ENCODE measurements at places on chromosomes 6 and 20. TPM values are rescaled to one million over a fixed set of nuclear protein-coding genes. Genes with fewer than 3 reads are reported as not detected.

DNA sequence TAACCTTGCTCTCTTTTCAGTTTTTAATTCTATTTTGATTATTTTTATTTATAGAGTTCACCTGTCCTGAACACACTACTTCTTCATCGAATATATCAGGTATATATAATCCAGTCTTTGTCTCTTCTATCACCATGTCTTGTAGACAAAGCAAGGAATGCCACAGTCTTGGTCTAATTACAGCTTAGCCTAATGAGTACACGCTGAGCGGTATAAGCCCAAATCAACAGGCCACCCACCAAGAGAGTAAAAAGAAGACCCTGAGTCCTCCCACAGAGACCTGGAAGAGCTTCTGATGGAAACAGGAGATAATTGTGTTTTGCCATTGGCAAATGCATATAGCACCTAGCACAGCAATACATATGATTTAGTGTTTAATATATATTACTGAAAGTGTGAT, 68.7 kb upstream of the TCF21 start:
- no peak for DNase-seq

DNA sequence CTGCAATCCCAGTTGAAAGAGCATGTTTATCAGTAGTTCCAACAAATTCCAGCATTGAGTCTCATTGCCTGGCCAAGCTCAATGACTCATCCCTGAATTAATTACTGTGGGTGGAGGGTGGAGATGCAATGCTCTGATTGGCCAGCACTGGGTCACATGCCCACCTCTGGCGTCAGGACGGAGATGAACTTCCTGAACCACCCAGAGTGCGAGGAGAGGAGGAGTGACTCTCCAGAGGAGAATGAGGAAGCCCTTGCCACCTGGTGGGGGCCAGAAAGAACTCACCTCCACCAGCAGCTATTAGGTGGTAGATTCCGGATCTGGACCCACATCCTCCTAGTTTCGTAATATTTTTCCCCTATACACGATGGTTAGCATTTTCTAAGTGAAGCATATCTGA, 283.9 kb downstream of the TBC1D7 start:
- no peak for DNase-seq

The GPR63 gene
- 1.3 TPM for total RNA-seq

GRCh38 chr20:50434653-50435396, 75.4 kb upstream of the PTPN1 start:
- no peak for DNase-seq

GRCh38 chr6:167296902-167297301, 5.8 kb downstream of the UNC93A start:
- no peak for DNase-seq

The GFOD1 gene
- total RNA-seq: 22.4 TPM

DNA sequence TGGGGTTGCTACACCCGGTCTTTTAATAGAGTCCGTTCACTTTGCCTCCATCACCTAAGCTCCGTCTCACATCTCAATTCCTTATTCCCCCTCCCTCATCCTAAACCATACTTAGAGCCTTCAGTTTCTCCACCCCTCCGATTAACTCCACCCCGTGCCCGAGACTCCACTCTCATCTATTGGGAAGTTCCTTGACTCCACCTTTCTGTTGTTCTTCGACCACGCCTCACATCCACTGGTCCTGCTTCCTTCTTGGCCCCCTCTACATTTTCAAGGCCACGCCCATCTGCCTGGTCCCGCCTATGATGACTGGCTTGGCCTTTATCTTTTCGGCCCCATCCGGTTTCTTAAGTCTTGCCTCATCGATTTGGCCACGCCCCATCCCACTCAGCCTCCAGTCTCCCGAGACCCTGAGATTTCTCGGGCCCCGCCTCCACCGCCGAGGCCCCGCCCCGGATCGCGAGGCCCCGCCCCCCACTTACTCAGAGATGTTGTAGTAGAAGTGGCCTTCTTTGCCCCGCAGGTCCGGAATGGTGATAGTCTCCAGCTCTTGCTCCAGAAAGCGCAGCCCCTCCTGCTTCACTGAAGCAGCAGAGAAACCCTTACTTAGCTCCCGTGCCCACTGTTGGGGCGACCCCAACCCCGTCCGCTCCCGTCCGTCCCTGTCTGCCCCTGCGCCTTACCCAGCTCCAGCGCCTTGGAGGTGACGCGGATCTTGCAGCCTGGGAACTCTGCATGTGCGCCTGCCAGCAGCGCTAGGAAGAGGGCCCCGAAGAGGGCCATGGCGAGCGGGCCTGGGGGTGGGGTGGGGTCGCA, 1.1 kb downstream of the PLTP start:
- peak; percentile 97 for DNase-seq

DNA sequence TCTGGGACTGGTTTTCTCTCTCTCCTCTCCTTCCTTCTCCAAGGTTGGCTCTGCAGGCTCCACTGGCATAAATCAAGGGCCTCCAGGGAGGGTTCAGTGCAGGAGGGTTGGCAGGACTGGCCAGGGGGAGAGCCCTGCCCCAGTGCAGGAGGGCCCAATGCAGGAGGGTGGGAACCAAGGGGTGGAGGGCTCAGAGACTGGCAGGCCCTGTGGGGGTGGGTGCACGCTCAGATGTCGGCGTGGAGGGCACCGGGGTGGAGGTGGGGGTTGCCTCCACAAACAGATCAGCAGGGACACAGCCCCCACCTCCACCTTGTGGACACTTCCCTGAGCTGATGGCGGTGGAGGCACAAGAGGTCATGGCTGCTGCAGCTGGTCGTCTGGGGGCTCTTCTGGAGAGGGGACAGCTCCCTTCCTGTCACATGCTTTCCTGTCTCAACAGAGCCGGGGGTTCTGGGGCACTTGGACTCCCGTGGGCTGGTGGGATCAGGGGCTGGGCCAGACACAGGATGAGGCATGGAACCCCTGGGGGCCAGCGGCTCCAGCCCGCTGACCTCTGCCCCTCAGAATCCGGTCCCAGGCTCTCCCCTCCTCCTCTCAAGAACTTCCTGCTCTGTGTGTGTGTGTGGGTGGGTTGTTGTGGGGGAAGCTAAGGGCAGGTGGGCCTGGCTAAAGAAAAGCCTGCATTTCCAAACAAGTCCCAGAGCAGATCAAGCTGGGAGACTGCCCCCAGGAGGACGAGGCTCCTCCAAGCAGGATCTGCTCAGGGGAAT, 2.7 kb upstream of the ABHD16B start:
- no peak for DNase-seq

The BPI gene
- total RNA-seq: not detected

The EPHA7 gene
- total RNA-seq: 0.84 TPM

GRCh38 chr6:144285548-144285797, 338 bp downstream of the UTRN start:
- DNase-seq: no peak

GRCh38 chr6:49551866-49552129, 1.3 kb downstream of the C6orf141 start:
- no peak for DNase-seq

GRCh38 chr20:57513199-57513598, 11.7 kb downstream of the CTCFL start:
- DNase-seq: no peak

- DNase-seq: no peak
Observed at GRCh38 chr6:115551527-115551926, 509.2 kb downstream of the FRK start.

The OR2H1 gene
- total RNA-seq: not detected

The ARMH2 gene
- total RNA-seq: not detected

DNA sequence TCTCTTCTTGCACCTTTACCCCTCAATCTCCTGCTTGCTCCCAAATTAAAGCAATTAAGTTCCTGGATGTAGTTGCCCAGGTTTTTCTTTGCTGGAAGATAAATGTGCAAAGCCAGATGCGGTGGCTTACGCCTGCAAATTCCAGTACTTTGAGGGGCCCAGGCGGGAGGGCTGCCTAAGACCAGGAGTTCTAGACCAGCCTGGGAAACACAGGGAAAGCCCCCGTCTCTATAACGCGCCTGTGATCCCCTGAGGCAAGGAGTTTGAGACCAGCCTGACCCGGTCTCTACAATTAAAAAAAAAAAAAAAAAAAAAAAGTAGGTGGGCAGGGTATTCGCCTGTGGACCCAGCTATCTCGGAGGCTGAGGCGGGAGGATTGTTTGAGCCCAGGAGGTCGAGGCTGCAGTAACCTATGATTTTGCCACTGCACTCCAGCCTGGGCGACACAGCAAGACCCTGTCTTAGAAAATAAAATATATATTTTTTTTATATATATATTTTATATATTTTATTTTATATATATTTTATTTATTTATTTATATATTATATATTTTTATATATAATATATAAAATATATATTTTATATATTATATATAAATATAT, 461 bp upstream of the DCDC2 start:
- DNase-seq: no peak

- DNase-seq: no peak
Observed at GRCh38 chr6:2940010-2940850, 31.1 kb downstream of the SERPINB6 start.

DNA sequence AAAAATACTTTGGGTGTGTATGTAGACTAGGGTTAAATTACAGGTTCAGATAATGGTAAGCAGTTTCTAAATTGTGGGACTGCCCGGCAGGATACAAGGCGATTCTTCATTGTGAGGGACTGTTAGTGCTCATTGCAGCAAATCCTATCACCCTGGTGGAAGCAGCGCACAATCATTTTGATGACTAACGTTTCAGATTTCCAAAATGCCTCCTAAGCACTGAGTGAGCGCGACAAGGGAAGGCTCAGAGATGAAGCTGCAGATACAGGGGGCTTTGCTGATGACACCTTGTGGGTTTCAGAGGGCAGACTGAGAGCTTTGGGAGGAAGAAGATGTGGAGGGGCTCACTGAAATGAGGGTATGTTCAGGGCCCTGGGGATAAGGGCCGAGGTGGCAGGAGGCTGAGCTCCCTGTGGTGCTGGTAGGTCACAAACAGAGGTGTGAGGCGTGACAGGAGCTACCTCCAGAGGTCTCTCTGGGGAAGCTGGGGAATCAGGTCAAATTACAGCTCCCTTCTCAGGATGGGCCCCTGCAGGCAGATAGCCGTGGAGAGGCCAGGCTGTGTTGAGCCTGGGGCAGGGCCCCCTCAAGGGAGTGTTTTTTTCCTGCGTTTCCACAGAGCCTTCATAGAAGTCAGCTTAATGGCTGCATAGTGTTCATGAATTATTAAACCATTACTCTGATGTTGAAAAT, 84.5 kb upstream of the FYN start:
- no peak for DNase-seq

- no peak for DNase-seq
Observed at GRCh38 chr6:50214937-50215336, 165.2 kb upstream of the DEFB112 start.

GRCh38 chr20:50536333-50536732, 26.1 kb downstream of the PTPN1 start:
- no peak for DNase-seq

- DNase-seq: no peak
Observed at GRCh38 chr6:106959985-106960384, 14.5 kb downstream of the CD24 start.

The PGBD1 gene
- total RNA-seq: 6.6 TPM

DNA sequence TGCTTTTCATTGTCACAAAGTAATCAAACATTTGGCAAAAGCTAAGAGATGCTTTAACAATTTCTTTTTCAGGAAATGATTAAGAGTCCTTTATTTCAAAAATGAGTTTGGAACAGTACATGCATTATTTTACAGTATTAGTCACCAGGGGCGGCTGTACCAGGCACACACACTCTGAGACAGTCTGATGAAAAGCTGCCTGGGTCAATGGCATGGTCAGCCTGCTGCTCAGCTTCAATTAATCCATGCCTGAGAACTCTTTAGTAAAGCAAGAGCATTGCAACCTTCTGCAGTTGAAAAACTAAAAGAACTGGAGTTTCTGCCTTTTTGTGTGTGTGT, 105.5 kb downstream of the TULP4 start:
- DNase-seq: no peak

DNA sequence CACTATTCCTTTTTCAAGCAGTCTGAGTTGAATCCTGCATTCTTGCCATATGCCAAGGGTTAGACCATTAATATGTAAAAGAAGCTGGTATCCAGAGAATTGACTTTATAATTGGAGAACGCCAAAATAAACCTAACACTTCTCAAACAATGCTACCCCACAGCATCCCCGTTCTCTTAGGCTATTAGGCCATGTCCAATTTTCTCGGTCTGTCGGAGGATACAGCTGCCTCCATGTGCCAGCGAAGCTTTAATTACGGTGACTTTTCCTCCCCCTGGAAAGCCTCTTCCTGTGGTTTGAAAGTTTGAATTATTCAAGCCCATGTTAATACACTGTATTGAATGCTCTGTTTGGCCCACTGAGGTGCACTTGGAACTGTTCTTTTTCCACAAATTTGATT, 60.5 kb downstream of the HS3ST5 start:
- DNase-seq: no peak

GRCh38 chr6:121884620-121885019, 449.2 kb downstream of the GJA1 start:
- no peak for DNase-seq

The RTF2 gene
- total RNA-seq: 74.5 TPM

DNA sequence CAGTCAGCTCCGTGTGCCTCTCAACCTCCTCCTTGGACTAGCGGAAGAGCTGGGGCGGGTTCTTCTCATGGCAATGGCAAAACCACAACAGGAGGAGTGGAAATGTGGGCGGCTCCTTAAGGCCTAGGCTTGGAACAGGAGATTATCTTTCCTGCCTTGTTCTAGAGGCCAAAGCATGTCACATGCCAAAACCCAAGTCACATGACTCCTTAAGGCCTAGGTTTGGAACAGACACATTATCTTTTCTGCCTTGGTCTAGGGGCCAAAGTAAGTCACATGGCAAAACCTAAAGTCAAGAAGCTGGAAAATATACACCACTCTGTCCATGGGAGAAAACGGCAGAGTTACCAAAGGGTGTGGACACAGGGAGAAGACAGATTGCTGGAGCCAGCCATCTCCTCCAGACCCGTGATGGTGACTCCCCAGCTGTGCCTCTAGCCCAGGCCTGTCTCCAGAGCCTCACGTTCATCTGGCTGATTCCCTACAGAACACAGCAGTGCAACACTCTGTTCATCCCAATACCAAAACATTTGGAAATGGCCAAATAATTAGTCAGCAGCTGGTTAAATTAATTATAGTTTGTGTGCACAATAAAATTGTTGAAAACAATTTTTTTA, 34.2 kb downstream of the ANKRD60 start:
- no peak for DNase-seq

The APOM gene
- 2.2 TPM for total RNA-seq

DNA sequence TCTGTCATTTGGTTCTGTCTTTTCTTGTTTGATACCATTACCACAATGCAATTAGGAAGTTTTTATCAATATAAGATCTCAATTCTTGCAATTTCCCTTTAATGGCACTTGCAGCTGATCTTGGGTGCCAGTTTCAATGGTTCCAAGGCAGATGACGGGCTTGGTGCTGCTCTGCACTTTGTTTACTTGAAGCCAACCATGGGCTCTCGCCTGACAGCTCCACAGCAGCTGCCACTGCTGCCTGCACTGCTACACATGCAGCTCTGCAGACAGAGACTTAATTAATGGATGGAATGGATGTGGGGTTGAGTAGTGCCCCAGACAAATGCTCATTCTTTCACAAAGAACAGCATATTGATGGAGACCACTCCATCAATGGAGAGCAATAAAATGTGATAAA, 1024.3 kb upstream of the EPHA7 start:
- no peak for DNase-seq

DNA sequence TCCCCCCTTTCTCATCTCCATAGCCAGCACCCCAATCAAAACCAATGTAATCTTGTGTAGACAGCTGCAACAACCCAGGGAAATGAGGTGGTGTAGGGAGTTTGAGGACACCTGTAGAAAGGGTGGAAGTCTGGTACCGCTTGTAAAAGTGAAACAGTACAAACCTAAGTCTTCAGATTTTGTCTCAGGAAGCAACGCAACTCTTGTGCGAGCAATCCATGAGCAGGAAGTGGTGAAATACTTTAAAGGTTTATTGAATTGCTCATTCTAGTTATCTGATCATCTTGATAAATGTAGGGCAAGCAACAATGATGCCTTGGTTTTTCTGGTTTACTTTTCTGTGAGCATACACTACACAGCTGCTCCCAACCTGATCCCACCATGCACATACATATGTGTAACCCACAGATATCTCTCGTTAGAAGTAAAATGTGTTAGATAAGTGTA, 71.1 kb upstream of the THEMIS start:
- no peak for DNase-seq
